Regular cardiac myocyte (primary cell): ENCODE measurements at places on chromosomes 4 and X. TPM values are rescaled to one million over a fixed set of nuclear protein-coding genes. Genes with fewer than 3 reads are reported as not detected.

The MAGEB10 gene
- total RNA-seq: not detected in 2 replicates

The CENPVL2 gene
- not detected in 2 replicates for total RNA-seq

The PCDH11X gene
- under 0.01 TPM in 1 of 2 replicates, not detected in the other for total RNA-seq

The CFAP99 gene
- not detected in 2 replicates for total RNA-seq

The CENPVL3 gene
- not detected in 2 replicates for total RNA-seq

The SLC4A4 gene
- total RNA-seq: 18.2 and 21.1 TPM in 2 replicates

The CLGN gene
- under 0.01 and 1.1 TPM in 2 replicates for total RNA-seq

The MID1 gene
- 10.2 and 19.7 TPM in 2 replicates for total RNA-seq

The ADGRG4 gene
- not detected in 2 replicates for total RNA-seq
